ENCODE measurements at places on chromosomes 12 and 14.

GRCh38 chr14:59117754-59118528 lies 70.5 kb upstream of the DAAM1 start:
- no peak for DNase-seq

GRCh38 chr14:102590667-102591099 lies 1.8 kb upstream of the RCOR1 start:
- peak; percentile 54 for DNase-seq

- peak; percentile 89 for DNase-seq
Observed at GRCh38 chr12:66066137-66066928, 64.2 kb downstream of the LLPH start.

GRCh38 chr12:77625441-77625840 lies 205.3 kb upstream of the NAV3 start:
- peak; percentile 78 for DNase-seq

GRCh38 chr14:82757776-82758175 lies 1224.1 kb upstream of the SEL1L start:
- DNase-seq: no peak

GRCh38 chr14:101939646-101940170 lies 24.7 kb upstream of the DYNC1H1 start:
- no peak for DNase-seq

DNA sequence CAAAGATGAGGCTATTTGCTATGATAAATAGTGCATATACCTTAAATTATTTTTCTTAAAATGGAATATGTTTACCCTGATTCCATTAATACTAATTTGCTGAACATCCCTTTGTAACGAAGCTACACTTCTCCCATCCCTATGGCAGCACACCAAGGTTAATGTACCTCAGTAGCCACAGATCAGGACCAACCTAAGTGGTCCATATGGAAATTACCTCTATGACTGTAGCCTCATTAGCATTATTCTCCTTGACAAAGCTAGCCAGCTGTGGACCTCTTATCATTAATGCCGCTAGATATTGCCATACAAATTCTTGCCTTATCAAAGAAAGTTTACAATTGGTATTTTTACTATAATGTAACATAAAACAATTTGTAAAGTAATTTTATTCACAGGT lies 76.9 kb upstream of the GARIN2 start:
- DNase-seq: no peak

- DNase-seq: no peak
Observed at GRCh38 chr12:48768147-48768546, 20.7 kb downstream of the ADCY6 start.

GRCh38 chr14:105200641-105201040 lies 19.5 kb upstream of the NUDT14 start:
- no peak for DNase-seq

DNA sequence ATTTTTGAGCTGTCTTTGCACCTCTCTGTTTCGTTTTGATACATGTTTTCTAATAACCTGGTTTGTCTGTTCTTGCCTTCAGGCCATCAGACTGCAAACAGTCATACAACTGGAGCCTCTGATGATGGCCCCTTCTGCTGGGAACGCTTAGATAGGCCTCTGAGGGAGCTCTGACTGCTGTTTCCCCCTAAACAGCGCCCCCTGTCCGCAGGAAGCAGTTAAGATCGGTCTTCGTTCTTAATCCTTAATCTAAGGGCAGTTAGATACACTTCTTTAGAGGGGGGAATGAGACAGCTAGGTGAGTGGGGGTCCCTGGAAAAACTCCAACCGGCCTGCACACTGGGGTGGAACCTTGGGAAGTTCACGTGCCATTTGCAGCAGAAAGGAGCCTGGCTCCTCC lies 1338.8 kb upstream of the SEL1L start:
- no peak for DNase-seq

GRCh38 chr12:112965643-112966042 lies 12.7 kb upstream of the OAS2 start:
- no peak for DNase-seq

DNA sequence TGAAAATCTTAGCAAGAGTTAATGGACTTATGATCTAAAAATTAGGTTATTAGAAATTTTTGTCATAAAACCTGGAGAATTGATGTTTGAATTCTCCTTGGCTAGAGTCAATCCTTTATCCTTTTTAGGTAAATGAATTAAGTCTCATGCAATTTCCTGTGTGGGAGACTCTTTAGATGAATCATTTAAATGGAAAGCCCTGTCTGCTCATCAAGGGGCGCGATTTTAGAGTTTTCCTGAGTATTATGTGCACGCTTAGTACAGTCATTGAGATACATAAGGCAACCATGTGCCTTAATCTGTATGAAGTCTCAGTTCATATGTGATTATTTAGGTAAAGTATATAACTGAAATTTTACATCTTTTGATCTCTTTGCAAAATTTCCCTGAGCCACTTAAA lies 974.7 kb downstream of the NRXN3 start:
- DNase-seq: no peak

- no peak for DNase-seq
Observed at GRCh38 chr14:50308363-50308915, 3.6 kb downstream of the L2HGDH start.

GRCh38 chr14:90060312-90060964 lies 1.4 kb upstream of the KCNK13 start:
- DNase-seq: peak; percentile 56

DNA sequence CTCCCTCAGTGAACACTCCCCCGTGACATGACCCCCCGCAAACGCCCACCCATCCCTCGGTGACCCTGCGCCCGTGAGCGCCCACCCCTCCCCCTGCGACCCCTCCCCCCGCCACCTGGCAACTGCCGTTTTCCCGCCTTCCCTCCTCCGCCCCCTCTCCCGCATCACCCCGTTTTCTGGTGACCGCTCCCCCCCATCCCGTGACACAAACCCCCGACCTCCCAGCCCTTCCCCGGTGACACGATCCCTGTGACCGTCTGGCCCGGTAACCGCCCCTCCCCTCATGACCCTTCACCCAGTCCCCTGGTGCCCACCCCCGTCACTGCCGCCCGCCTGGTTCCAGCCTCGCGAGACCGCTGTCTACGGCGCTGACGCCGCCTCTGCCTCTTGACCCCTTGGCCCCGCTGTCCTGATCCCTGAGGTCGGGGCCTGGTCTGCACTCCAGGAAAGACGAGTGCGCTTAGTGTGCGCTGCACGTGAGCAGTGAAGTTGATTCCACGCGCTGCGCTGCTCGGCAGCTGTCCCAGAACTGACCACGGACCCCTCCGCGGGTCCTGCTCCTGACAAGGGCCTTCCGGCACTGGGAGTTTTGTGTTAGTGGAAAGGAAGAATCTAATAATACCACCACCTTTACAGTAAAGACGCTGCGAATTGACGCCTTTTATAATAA lies 59.4 kb downstream of the DDX51 start:
- DNase-seq: peak; percentile 66

GRCh38 chr12:27814851-27815591 lies 35.0 kb upstream of the MANSC4 start:
- peak; percentile 45 for DNase-seq

- no peak for DNase-seq
Observed at GRCh38 chr12:2689879-2690278, 104.9 kb upstream of the FKBP4 start.

GRCh38 chr14:79542121-79542520 lies 669.2 kb downstream of the DIO2 start:
- peak; percentile 83 for DNase-seq

DNA sequence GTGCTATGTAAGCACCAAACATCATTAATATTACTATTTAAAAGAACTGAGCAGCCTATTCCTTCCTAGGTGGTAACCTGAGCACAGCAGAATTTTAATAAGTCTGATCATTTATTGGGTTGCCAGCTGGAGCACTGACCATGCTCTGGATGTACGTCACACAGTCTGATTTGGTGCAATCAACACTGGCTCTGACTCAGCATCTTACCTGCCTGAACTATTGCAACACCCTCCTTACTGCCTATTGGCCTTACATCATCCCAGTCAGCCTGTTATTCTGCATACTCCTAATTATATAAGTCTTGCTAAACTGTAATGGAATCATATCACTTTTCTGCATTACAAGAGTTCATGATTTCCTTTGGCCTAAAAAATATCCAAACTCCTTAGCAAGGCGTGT lies 149.7 kb downstream of the PTPRO start:
- no peak for DNase-seq

- no peak for DNase-seq
Observed at GRCh38 chr12:132449565-132450417, 40.2 kb upstream of the FBRSL1 start.

DNA sequence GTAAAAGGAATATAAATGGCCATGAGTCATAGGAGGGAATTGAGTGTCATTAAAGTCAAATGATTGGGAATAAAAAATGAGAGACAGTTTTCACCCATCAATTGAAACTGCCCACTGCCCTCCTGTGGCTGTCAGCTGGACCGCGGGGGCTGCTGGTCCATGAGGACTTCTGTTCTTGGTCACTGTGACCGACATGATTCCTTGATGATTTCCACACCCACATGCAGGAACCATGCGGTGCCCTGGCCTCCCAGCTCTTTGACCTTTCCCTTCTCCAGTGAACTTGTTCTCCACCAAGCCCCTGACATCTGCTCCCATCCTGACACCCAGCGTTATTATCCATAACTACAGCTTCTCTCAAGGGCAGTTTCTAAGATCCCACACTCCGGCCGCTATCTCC lies 48.4 kb downstream of the C12orf75 start:
- peak; percentile 40 for DNase-seq

GRCh38 chr14:61640158-61641136 lies 54.9 kb upstream of the HIF1A start:
- no peak for DNase-seq

DNA sequence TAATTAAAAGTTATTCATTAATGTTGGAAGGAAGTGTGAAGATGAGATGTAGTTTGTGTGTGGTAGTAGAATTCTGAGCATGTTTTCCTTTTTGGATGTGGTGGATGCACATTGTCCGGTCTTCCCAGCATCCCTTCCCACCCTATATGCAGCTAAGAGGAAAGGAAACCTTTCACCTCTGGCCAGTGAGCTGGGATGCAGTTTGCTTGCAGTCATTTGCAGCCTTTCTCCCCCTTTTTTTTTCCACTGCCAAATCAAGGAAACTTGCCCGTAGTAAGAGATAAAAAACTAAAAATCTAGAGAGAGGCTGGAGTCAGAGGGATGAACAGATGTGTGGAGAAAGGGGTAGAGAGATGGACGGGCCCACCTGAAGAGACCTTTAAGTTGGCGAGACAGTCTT lies 72.5 kb upstream of the SLC38A2 start:
- no peak for DNase-seq

- DNase-seq: peak; percentile 93
Observed at GRCh38 chr14:103391048-103391447, 5.8 kb downstream of the MARK3 start.

DNA sequence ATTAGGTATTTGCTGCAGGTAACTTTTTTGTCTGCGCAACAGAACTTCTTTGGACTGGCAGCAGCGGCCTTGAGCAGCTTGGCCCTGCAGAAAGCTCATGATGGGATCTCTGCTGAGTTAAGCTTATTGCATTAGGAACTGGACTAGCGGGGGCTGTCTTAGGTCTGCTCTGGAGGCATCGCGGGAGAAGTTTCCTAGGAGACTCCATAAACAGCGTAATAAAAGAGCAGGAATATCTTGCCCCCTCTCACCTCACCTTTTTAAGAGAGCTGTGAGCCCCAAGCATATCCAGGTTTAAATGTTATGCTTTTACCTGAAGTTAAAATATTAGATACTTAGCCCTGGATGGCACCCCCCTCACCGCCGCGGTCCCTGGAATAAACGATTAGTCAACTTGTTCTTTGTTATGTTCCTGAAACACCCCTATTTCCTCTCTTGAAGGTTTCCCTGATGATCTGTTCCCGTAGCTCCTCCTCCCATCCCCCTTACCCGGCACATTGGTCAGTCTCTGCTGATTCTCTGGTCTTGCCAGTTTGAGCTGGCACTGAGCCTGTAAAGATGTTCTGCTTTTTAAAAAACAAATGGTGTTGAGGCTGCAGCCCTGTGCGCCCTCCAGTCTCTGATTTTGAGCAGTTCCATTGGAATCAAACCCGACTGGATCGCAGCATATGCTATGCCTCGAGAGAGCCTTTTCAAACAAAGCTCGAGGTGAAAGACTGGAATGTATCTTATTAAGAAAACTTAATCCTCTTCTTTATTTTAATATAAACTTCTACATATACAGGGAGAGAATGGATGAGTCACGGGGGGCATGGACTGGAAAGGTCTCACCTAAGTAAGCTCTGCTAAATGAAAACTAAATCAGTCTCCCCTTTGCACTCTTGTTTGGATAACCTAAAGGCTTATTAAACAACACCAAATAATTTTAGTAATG lies 1.9 kb downstream of the MLXIP start:
- DNase-seq: peak; percentile 83

DNA sequence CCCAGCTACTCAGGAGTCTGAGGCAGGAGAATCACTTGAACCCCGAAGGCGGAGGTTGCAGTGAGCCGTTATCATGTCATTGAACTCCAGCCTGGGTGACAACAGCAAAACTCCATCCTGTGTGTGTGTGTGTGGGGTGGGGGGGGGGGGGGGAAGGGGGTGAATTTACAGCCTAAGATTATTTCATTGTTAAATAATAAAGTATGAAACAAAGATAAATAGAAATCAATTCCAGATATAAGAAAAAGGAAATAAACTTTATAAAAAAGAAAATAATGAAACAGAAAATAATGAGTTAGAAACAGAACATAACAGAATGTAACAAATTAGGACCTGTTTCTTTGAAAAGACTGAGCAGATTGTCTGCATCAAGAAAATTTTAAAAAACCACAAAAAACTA lies 83.5 kb downstream of the INSM2 start:
- no peak for DNase-seq

- no peak for DNase-seq
Observed at GRCh38 chr12:124898200-124898922, 16.1 kb downstream of the UBC start.

GRCh38 chr14:105065280-105066228 lies at the start of gene GPR132:
Gene GPR132, minus strand, starts transcription at chr14:105065430. Its CDS starts 10,010 bp downstream, at chr14:105055420.
- no peak for DNase-seq

- peak; percentile 99 for DNase-seq
Observed at GRCh38 chr12:123365025-123365917, 624 bp upstream of the SBNO1 start.

DNA sequence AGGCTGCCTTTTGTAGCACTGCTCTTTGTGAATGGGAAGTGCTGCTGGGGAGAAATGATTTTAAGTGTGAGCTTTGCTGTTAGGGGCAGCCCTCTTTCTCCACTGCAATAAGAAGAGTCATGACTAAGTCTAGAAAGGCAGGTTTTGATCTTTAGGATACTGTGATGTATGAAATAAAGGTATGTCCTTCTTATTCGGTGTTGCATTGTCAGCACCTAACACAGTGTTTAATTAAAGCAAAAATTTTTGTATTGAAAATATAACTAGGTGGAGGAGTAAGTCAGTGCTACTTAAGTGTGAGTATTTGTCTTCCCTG lies 81.5 kb downstream of the ETV6 start:
- no peak for DNase-seq

GRCh38 chr12:109387425-109388166 lies 39.9 kb downstream of the MYO1H start:
- peak; percentile 44 for DNase-seq
